ENCODE measurements at places on chromosomes 7 and 10. TPM values are rescaled to one million over a fixed set of nuclear protein-coding genes. Genes with fewer than 3 reads are reported as not detected.
A peak's percentile ranks its signal among the peaks of the same experiment; 100 is the strongest.

- DNase-seq: no peak
These were observed 73.4 kb downstream of the LHPP start for GRCh38 chr10:124534826-124535601.

CYP2C19 gene
- not detected for total RNA-seq

- DNase-seq: peak; percentile 52
These were observed 20.5 kb upstream of the RASGEF1A start for GRCh38 chr10:43287056-43288007.

GPNMB gene
- total RNA-seq: 49.9 TPM

AQP1 gene
- 89.4 TPM for total RNA-seq

- no peak for DNase-seq
These were observed 18.7 kb downstream of the MIOS start for GRCh38 chr7:7585241-7585928.

- DNase-seq: no peak
These were observed 290.1 kb upstream of the ZMIZ1 start for GRCh38 chr10:78778444-78779338.

- no peak for DNase-seq
These were observed 47.6 kb upstream of the ANKRD1 start for GRCh38 chr10:90968328-90969081.

GRCh38 chr7:106485031-106485551 lies 175.9 kb downstream of the CCDC71L start:
- no peak for DNase-seq

GRCh38 chr10:112948196-112948595 lies 1.9 kb upstream of the TCF7L2 start:
- no peak for DNase-seq

Measured in prostate gland (tissue), 2 donors.